Gastrocnemius medialis (tissue), 4 donors: ENCODE measurements at places on chromosomes 6 and 20. TPM values are rescaled to one million over a fixed set of nuclear protein-coding genes. Genes with fewer than 3 reads are reported as not detected.

DNA sequence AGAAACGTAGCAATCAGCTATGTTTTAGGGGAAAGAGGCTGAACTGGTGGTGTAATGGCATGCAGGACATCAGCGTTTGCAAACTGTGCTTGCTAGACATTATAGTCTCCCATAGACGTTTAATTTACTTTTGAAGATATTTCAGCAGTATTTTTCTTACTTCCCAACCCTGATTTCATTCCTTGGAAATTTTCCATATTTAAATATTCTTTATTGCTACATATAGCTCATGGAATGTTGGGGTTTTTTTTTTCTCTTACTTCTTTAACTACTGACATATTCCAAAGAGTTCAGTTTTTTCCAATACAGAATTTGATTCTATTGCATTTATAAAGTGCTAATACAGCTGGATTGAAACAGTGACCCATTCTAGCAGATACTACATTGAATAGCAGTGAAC, 694.4 kb upstream of the CITED2 start:
- no peak for DNase-seq

DNA sequence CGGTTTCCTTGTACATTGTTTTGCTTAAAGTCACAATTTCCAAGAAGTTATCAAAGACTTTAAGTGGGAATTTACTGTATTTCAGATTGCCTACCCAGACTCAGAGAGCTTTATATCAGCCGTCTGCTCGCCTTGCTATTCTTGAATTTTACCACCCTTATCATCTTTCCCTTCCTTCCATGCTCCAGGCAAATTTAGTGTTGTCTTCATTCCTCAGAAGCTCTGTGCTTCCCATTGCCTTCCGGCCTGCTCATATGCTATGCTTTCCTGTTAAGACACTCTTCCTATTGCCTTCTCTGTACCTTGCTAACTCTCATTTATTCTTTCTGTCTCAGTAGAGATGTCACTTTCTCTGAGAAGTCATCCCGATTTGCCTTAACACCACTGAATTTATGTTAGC, 52.1 kb downstream of the CD2AP start:
- DNase-seq = no peak

DNA sequence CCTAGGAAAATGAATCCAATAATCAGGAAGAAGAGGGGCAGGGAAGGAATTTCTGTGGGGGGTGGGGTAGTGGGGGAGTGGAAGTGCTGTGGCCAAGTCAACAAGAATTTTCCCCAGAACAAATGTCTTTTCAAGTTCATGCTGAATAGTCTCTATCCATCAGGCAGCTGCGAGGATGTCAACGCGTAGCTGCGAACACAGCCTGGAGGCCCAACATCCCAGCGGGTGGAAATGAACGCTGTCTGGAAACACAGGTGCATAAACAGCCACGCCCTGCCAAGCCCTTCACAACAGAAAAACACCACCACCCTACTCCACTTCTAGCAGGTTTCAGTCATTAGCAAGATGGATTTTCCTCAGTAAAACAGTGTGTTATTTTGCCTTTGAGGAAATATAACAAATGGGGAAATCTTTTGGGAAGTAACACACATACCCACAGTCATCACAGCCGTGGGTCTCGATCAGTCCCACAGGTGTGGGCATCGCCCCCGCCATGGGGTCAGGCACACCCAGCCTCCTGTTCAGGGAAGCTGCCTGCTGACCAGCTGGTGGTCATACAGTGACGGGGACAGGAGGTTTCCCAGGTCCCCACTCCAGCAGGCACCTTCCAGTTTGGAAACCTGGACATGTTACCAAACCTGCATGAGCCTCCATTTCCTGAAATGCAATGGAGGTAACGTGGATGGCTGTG, 112.1 kb upstream of the THBS2 start:
- DNase-seq = no peak

DNA sequence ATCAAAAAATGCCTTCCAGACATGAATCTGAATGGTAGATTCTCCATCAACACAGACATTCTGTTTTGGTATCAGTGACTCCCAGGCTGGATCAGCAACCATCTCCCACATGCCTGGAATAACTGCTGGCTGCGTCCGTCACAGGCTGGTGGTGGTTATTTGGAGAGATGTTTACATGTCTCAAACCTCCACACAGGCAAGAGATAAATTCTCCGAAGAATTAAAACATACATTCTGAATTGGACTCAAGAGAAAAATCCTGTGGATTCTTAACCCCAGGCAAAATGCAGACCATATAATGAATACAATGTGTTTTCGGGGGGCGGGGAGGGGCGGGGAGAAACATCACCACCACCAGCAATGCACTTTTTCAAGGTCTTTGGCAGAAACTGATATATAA, 108.2 kb downstream of the THBS2 start:
- no peak for DNase-seq

- DNase-seq = no peak
Observed at GRCh38 chr6:69386426-69386825, 410.4 kb downstream of the LMBRD1 start.

GRCh38 chr6:109834131-109834530, 143.0 kb downstream of the FIG4 start:
- DNase-seq = no peak

DNA sequence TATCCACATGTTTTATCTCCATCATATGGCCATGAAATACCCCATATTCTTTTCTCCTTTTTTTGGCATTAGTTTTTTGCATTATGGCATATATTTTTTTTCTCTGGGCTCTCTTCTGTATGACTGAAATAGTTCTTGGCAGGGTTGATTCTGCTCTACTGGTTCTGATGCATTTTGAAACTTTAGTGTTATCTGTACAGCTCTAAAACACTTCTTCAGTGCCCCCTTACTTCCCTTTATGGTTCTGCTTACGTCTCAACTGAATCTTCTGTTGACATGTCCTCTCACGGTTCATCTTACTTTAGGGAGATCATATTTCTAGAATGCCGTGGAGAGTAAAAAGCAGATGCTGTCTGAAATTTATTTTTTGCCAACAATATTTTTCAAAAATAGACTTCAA, 23.2 kb upstream of the TXNDC5 start:
- DNase-seq = no peak

DNA sequence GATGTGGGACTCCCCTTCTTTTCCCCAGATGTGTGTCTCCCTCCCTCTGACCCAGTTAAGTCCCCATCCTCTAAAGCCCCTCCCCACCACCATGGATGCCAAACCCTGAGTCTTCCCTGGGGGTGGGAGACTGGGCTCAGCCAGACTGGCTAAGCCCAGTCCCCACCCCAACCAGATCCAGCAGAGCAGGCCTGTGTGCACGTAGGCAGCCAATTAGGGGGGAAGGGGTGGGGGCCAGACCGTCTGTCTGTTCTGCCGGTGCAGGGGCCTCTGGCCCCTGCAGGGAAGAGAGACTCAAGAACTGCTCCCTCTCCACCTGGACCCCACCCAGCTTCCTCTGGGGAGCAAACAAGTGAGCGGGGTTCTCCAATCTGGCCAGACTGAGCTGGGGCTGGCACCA, 605 bp downstream of the COX4I2 start:
- DNase-seq = no peak

- no peak for DNase-seq
Observed at GRCh38 chr6:161214722-161215121, 59.1 kb downstream of the AGPAT4 start.

DNA sequence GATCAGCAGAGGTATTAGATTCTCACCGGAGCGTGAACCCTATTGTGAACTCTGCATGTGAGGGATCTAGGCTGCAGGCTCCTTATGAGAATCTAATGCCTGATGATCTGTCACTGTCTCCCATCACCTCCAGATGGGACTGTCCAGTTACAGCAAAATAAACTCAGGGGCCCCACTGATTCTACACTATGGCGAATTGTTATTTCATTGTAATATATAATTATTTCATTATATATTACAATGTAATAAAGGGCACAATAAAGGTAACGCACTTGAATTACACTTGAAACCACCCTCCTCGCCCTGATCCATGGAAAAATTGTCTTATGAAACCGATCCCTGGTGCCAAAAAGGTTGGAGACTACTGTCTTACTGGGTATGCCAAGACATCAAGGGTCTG, 18.6 kb downstream of the PRKN start:
- no peak for DNase-seq

DNA sequence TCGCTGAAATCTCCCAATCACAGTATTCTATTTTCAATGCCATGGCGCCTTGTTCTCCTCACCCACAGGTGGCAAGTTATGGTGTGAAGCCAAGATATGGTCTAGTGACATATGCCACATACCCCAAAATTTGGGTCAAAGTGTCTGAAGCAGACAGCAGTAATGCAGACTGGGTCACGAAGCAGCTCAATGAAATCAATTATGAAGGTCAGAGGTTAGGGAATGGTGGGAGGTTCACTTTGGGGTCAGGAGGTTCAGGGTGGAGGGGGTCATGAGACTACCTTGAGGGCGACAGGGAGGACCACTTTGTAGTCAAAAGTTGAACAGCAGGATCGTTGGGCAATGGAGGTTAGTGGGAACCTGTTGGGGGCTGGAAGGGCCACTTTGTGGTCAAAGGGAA, 2.4 kb downstream of the CFB start:
- DNase-seq = no peak

- no peak for DNase-seq
Observed at GRCh38 chr6:98487612-98488011, 346.8 kb upstream of the POU3F2 start.

- no peak for DNase-seq
Observed at GRCh38 chr6:87982134-87982533, 65.5 kb upstream of the SPACA1 start.

DNA sequence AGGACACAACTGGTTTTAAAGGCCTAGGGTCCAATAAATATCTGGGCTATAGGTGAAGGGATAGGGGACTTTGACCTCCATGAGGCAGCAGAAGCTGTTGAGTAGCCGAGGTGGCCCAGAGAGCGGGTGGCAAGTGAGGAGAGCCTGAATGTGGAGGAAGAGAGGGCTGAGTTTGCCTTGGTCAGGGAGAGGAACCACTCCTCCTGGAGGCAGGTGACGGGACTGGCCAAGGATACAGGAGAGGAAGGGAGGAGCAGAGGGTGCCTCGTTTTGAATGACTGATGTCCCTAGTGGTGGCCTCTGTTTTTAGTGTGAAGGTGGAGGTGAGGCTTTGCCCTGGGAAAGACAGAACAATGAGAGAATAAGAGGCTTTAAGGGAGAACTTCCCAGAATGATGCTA, 19.1 kb upstream of the AAR2 start:
- no peak for DNase-seq

GRCh38 chr20:29690274-29690673, 1567.2 kb upstream of the DEFB115 start:
- no peak for DNase-seq

DNA sequence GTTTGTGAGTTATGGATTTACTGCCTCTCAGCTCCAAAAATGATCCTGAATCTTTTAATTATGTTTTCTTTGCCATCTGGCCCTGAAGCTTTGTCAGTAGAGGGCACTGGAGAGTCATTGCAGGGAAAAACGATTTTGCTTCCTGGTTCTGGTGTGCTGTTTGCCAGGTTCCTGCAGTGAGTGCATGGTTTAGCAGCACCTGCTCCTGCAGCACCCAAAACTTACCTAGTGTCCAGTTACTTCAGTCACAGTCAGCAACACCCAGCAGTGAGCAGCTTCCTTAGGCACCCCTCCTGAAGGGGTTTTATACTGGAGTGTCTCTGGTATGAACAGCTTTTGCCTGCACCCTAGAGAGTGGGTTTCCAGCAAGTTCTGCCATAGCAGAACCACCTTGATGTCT, 6.0 kb upstream of the TRIM26 start:
- no peak for DNase-seq

DNA sequence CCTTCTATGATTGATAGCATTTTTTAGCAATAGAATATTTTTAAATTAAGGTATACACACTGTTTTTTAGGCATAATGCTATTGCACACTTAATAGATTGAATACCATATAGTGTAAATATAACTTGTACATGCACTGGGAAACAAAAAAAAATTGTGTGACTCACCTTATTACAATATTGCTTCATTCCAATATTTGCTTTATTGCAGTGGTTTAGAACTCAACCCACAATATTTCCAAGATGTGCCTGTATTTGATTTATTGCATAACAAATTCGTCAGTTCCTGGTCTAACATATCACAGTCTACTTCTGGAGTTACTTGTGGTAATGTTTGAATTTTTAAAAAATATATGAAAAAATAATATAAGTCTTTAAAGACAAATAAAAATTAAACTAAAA, 41.9 kb upstream of the DEFB112 start:
- no peak for DNase-seq

DNA sequence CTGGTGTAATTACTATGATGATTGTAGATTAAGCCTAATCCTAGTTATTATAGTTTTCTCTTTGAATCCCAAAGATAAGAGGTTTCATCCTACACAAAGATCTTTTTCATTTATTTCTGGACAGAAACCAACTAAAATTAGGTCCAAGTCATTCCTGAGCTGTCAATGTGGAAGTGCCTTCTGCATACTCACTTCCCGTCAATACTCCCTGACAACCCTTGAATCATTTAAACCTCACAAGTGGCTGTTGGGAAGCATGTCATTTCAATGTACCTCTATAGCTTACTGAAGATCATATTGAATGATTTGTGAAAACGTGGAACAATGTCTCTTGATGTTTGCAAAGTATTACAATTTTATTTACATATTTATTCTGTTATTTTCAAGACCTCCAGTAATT, 274.1 kb downstream of the HACE1 start:
- DNase-seq = no peak

GRCh38 chr6:168106633-168107005, 27.6 kb upstream of the FRMD1 start:
- no peak for DNase-seq

- DNase-seq = no peak
Observed at GRCh38 chr6:127249621-127250020, 17.0 kb upstream of the RNF146 start.

DNA sequence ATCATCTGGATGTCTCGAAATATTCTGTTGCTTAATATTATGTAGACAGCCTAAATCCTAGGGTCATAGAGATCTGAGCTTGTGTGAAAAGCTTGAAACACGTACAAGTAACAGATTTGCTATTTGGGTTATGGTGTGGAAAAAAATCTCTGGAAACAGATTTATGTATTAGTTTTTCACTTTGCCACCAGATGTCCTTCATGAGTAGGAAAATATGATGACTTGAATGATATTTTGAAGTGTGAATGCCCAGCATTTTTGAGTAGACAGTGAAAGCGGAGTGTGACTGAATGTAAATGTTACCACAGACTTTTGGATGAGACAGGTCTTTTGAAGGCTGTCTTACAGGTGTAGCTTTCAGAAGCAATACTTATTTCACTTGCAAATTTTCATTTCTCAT, 4.2 kb upstream of the BMP6 start:
- no peak for DNase-seq

- DNase-seq = no peak
Observed at GRCh38 chr6:18347866-18348265, 39.3 kb upstream of the RNF144B start.

The CTNNBL1 gene
- total RNA-seq = 35.4 TPM

The SNAP91 gene
- total RNA-seq = not detected

The HSPA12B gene
- total RNA-seq = 8.5 TPM

The PDYN gene
- not detected for total RNA-seq

The DEFB129 gene
- not detected for total RNA-seq

The OTOR gene
- total RNA-seq = not detected

The DUSP15 gene
- not detected for total RNA-seq

The SRXN1 gene
- 87.9 TPM for total RNA-seq

The VSTM2L gene
- total RNA-seq = 1.6 TPM

The BTBD9 gene
- 5.5 TPM for total RNA-seq

The TNFRSF21 gene
- total RNA-seq = 2.8 TPM

The RAET1E gene
- not detected for total RNA-seq

The RIPPLY2 gene
- total RNA-seq = not detected

The GABRR1 gene
- total RNA-seq = not detected

The ISM1 gene
- total RNA-seq = 0.61 TPM

The GRM4 gene
- total RNA-seq = not detected

The PRR18 gene
- total RNA-seq = not detected
